Activated T-helper 17 cell treated with anti-CD3 and anti-CD28 coated beads, Interleukin-2, amount 50 U/mL, for 72 hours (primary cell): ENCODE measurements at places on chromosomes 5 and 9.

DNA sequence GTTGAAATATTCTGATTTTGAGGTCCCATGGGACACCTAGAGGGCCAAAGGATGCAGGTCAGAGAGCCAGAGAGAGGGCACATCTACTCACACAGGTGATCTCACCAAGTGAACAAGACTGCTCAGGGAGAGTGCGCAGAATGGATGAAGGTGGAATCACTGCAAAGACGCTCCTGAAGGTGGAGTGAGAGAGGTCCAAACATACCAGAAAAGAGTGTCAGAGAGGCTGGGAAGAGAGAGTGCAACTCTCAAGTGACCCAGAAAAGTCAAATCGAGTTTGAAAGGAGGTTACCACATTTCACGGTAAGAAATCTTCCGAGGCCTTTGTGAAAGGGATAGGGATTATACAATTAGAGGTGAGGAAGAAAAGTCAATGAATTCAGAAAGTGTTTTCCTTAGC lies 173.4 kb downstream of the EPB41L4A start:
- ATAC-seq: no peak

- no peak for ATAC-seq
Observed at GRCh38 chr9:131625790-131626670, 80.7 kb downstream of the PRRT1B start.

- ATAC-seq: peak; percentile 63
Observed at GRCh38 chr9:94586814-94587213, 6.8 kb downstream of the FBP2 start.

DNA sequence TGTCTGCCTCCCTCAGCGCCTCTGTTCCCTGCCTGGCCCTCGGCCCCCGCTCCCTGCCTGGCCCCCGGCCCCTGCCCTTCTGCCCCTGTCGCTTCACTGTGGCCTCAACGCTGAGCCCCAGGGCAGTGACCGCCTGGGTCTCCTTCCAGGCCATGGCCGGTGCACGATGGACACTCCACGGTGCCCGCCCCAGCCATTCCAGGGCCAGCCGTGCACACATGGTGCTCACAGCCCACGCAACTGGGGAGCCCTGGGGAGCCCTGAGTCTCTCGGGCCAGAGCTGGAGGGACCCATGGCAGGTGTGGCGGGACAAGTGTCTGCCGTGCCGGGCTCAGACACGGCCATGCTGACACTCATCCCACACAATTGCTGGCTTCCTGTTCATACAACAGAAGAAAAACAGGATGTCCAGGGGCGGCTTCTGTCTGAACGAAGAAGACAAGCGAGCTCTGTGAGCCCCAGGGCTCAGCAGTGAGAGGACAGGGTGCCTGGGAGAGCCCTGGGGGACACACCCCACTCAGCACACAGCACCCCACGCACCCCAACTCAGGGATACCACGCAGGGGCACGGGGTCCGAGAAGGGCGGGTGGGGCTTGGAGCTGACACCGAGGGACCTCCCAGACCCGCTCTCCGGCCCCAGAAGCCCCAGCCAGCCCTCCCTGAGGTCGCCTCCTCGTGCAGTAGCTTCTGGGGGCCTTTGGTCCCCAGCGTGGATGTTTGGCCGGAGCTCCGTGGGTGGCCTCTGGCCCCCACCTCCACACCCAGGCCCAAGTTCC lies 35.7 kb downstream of the EXD3 start:
- peak; percentile 59 for ATAC-seq

DNA sequence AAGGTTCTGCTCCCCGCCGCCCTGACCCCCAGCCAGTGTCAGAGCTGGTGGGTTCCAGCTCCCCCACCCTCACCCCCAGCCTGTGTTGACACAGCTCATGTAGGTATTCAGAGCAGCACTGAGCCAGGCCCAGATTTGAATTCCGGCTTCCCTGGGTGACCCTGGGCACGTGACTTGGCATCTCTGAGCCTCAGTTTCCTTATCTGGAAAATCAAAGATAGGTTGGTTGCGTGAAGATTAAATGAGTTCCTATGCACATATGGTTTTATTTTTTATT lies 42.0 kb downstream of the HMCN2 start:
- no peak for ATAC-seq

- no peak for ATAC-seq
Observed at GRCh38 chr9:91567642-91568274, 144.1 kb upstream of the NFIL3 start.

DNA sequence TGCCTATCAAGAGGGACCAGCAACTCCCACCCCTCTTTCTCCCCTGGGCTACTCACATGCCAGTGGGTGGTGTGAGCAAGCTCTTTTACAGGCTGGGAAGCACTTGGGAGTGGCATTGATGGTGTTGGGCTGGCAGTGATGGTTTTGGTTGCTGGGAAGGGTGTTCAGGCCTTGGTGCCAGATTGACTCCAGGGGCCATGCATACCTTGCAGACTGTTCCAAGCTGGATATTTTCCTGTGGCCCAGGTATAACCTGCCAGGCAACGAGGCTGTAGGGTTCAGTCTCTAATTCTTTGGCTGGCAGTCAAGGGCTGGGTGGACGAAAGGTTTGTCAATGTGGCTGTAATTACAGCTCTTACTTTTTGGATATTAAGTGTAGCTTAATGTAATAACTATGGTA lies 177.3 kb downstream of the MACROH2A1 start:
- ATAC-seq: no peak

DNA sequence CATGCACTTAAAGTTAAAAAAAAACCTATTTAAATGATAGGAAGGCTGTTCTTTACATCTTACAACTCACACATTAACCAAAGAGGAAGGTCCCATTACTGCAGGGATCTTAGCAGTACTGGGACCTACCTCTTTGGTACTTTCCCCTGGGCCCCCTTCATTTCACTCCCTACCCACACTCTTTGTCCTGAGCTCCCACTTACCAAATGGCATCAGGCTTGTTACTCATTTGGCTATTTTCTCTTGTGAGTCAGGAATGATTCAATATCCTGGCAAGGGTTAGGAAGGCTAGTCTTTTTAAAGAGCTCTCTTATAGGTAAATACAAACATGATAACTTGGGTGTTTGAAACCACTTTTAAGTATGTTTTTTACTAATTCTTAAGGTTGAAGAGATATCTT lies 117.4 kb upstream of the ELL2 start:
- ATAC-seq: peak; percentile 95

DNA sequence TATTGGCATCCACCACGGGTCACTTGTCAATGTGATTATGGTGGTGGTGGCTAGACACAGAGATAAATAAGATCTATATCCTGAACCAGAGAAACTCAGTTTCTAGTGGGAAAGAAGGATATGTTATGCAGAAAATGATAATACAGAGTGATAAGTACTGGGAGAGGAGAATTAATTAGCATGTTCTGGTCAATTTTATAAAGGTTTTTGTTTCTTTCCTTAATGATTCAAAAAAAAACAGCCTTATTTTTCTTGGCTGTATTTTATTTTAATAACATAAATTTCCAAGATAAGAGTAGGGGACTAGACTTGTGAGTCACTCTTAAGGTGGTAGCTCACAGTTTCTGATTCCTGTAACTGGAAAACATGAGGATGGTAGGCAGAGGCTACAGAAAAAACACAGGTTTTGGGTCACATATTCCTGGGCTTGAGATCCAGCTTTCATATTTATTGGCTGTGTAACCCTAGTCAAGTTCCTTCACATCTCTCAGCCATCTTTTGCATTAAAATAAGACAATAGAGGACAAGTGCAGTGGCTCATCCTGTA lies 350.3 kb upstream of the RPS23 start:
- ATAC-seq: no peak

- peak; percentile 92 for ATAC-seq
Observed at GRCh38 chr5:108801776-108802175, 54.1 kb downstream of the FER start.

GRCh38 chr9:125617087-125617486 lies 89.9 kb downstream of the MAPKAP1 start:
- no peak for ATAC-seq

GRCh38 chr5:96823900-96824380 lies 16.2 kb upstream of the ERAP1 start:
- peak; percentile 100 for ATAC-seq
